ENCODE measurements at places on chromosomes 16 and 17.

GRCh38 chr17:31533546-31534155 lies 142.2 kb downstream of the RAB11FIP4 start:
- DNase-seq, result no peak

DNA sequence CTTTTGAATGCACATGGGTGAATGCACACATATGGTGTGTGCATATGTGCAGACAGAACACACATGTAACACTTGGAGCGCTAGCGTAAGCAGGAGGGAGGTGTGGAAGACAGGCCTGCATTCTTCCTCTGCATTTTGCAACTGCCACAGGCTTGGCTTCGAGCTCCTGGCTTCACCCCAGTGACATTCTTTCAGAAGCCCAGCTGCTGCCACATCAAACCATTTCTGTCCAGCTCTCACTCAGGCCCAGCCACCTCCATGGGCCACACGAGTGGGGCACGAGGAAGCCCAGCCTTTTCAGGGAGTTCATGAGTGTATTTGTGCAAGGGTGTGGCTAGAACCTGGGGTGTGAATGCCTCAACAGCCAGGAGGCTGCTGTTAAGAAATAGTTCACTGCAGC lies 18.8 kb downstream of the LGALS3BP start:
- no peak for DNase-seq

- DNase-seq, result peak; percentile 47
Measured at GRCh38 chr17:45143767-45144198, 4.5 kb upstream of the HEXIM1 start.

GRCh38 chr17:53640808-53641207 lies 181.9 kb upstream of the KIF2B start:
- DNase-seq, result no peak

DNA sequence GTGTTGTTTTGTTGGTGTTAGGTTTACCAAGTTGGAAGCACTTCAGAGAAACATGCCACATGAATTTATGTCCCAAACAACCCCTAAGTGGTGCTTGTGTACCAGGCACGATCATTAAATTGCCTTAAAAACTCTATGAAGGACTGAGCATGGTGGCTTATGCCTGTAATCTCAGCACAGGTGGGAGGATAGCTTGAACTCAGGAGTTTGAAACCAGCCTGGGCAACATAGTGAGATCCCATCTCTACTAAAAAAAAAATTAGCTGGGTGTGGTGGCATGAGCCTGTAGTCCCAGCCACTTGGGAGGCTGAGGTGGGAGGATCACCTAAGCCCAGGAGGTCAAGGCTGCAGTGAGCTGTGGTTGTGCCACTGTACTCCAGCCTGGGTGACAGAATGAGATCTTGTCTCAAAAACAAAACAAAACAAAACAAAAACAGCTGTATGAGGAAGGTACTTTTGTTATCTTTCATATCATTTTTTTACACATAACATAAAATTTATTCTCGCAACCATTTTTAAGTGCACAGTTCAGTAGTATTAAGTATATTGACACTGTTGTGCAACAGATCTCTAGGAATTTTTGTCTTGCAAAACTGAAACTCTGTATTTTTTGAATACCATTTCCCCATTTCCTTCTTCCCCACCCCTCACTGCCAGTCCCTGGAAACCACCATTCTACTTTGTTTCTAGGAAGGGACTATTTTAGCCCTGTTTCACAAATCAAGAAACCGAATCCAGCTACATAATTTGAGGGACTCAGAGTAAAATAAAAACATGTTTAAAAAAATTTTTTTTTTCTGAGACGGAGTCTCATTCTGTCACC lies 14.3 kb upstream of the RBBP6 start:
- DNase-seq, result no peak

DNA sequence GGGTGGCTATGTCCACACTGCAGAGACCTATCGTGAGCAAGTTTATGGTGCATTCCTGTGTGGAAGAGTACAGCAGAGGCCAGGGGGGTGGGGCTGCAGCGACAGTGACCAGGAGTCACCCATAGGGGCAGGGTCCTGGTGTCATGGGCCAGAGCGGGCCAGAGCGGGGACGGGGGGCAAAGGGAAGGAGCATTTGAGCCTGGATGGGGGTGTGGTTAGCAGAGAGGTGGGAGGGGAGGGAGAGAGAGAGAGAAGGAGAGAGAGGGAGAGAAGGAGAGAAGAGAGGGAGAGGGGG lies 17.8 kb downstream of the JPH3 start:
- no peak for DNase-seq

DNA sequence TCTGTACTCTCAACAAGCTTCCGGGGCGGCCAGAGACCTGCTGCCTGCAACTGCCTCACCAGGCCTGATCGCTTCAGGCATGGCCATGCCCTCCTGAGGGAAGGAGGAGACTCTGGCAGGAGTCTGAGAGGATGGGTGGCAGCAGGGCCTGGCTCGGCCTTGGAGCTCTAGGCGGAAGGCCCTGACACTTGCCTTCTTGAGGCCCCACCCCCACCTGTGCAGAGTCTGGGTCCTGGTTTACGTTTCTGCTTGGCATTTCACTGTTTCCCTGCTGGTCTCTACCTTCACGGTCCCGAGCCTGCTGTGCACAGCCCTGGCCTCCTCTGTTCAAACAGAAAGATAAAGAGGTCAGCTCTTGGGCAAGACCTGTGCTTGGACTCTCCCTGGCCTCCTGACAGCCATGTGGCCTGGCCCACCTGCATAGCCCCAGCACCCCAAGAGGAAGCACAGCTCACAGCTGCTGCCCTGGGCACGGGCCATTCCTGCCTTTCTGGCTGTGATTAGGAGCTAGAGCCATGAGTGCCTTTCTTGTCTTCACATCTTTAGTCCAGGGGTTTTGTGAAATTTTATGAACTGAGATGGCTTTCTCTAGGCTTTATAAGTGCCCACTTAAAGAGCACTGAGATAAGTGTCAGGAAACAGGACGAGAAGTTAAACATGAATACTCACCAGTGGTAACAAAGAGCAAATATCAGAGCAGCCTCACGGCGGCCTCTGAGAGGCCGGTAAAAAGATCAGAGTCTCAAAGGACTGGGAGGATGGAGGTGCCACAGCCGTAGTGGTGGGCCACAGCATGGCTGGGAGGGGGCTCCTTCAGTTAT lies 25.6 kb upstream of the MTSS2 start:
- no peak for DNase-seq

DNA sequence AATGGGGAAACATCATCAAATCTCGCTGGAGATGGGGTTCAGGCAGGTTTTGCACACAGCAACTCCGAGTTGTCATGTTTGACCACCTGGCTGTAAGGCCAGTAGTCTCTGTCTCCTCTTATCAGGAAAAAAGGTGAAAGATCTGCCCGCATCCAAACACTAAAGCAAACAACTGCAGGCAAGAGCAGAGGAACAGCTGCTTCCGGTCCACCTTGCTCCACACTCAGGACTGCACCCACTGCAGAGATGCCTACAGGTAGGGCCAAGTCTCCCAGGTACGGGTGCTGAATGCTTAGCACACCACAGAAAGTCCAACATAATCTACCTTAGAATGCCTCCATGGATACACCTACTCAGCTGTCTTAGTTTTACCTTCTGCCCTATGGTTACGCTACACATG lies 7.3 kb downstream of the TEX2 start:
- DNase-seq, result no peak

DNA sequence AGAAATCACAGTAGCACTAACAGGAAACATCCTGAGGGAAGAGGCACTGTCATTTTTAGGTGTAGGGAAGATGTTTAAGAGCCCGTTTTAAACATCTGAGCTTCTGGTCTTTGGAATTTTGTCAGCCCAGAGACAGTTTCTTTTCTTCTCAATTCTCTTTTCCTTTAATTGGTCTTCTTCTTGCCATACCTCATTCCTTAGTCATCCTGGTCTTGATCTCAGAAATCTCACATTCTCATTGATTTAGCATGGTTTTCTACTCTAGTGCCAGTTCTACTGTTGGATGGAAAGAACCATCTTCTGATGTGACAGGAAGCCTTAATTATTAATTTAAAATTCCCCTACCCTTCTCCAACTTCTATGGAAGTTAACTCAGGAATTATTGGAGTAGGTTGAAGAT lies 25.4 kb downstream of the BMERB1 start:
- no peak for DNase-seq

- no peak for DNase-seq
Measured at GRCh38 chr16:17408955-17409441, 61.8 kb downstream of the XYLT1 start.

GRCh38 chr17:42403150-42403549 lies 14.9 kb upstream of the STAT3 start:
- peak; percentile 47 for DNase-seq

GRCh38 chr16:30927789-30928378 lies 4.5 kb downstream of the FBXL19 start:
- no peak for DNase-seq

GRCh38 chr16:3431779-3432219 lies 11.5 kb downstream of the ZNF597 start:
- peak; percentile 36 for DNase-seq

DNA sequence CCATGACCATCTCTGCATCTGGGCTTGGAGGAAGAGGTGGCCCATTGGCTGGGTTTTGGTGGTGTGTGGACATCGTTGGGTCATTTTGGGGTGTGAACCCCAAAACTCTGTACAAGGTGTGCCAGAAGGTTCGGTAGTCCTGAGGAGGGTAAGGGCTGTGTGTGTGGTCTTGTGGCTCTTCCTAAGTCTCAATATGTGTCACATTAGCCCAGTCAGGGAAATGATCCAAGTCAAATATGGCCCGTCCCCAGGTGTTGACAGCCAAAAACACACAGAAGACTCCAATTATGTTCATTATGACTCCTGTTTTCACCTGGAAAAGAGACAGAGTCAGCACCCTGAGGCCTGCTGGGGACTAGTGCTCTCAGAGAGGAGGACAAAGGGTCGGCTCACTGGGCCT lies 27.1 kb downstream of the SLC13A5 start:
- DNase-seq, result no peak

GRCh38 chr17:53749178-53749577 lies 73.5 kb upstream of the KIF2B start:
- no peak for DNase-seq

GRCh38 chr16:10121491-10121890 lies 60.7 kb downstream of the GRIN2A start:
- DNase-seq, result no peak

DNA sequence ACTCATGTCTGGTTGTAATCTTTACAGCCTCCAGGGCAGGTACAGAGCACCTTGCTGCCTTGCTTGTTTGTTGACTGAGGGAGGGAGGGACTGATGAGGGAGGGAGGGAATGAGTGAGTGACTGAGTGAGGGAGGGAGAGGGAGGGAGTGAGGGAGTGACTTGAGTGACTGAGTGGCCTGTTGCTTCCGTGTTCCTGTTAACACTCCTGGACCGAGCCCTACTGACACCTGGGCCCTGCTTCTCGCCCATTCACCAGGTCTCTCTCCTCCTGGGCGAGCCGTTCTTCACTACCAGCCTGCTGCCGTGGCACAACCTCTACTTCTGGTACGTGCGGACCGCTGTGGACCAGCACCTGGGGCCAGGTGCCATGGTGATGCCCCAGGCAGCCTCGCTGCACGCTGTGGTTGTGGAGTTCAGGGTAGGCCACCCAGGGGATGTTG lies 41.2 kb downstream of the PRMT7 start:
- no peak for DNase-seq

GRCh38 chr17:67488768-67489167 lies 111.7 kb downstream of the PITPNC1 start:
- no peak for DNase-seq

- DNase-seq, result no peak
Measured at GRCh38 chr17:41814195-41814594, 1.4 kb downstream of the FKBP10 start.

DNA sequence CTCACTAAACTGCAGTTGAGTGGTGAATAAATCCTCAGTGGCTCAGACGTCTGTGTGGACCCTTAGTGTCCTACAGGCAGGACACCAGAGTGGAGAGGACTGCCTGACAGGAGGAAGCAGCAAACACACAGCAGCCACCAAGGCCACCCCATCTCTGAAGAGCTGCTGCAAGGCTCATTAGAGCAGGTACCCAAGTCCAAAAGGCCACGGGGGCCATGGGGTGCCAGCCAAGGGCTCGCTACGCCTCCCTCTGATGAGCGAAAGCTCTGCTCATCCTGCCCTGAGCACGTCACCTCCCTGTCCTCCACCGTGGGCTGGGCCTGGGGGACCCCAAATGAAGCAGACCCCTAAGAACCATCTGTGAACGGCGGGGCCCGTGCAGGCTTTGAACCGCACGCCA lies 70.1 kb upstream of the DOC2B start:
- DNase-seq, result peak; percentile 4

GRCh38 chr17:80859002-80859941 lies 132.4 kb upstream of the CHMP6 start:
- DNase-seq, result no peak

- no peak for DNase-seq
Measured at GRCh38 chr16:86718118-86718517, 139.8 kb downstream of the FOXL1 start.

- DNase-seq, result no peak
Measured at GRCh38 chr16:71351558-71351901, 7.0 kb upstream of the CALB2 start.

- no peak for DNase-seq
Measured at GRCh38 chr16:75550211-75550662, 5.8 kb downstream of the TMEM231 start.

DNA sequence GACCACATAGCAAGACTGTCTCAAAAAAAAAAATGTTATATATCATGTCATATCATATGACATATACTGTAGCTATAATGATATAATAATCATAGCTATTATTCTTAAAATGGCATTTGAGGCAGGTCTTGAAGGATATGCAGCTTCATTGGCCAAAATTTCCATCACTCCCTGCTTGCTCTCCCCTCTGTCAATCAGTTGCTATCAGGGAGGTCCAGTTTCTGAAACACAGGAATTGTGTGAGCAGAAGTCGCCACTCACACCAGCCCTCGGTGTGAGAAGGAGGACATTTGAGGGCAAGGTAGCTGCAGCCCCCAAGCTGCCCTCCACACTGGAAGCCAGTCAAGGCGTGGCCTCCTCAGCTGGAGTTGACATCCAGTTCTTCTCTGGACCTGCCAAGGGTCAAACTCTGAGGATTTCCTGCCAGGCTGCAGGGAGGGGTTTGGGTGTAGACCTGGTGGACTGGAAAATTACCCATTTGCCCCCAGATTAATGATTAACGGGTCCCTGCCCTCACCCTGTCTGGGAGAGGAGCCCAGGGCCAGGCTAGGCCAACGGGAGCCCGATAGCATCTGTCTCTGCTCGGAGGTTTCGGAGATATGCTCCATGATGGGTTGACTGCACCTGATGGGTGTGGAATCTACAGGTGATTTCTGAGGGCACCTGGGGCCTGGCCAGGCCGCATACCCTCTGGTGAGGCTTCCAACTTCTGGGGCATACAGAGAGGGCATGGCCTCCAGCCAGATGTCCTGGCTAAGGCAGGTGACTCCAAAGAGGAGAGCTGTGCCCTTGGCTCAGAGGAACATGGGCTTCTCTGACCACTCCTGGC lies 18.8 kb downstream of the WNT9B start:
- DNase-seq, result no peak

Measured in activated T-cell treated with anti-CD3 and anti-CD28 coated beads, Interleukin-2, amount 50 U/mL, for 1 hour (primary cell).